ENCODE measurements at places on chromosomes 2 and 18.

- DNase-seq = no peak
Observed at GRCh38 chr18:54608028-54608642, 17.1 kb downstream of the DYNAP start.

DNA sequence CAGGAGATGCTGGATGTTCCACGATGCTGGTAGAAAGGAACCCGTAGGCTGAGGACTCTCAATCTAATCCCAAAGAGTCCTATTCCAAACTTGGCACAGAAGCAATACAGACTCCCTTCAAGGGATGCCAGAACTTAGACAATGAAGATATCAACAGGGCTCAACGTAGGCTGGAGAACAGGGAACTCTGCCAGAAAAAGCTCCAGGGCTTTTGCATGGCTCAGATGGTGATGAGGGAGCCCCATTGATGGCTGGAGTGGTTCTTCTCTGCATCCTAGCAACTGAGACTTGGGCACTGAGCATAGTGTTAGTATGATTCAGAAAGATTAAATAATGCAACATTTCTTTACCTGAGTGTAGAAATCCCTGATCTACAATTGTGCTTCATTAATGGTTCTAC, 117.2 kb upstream of the NCK2 start:
- DNase-seq = no peak

DNA sequence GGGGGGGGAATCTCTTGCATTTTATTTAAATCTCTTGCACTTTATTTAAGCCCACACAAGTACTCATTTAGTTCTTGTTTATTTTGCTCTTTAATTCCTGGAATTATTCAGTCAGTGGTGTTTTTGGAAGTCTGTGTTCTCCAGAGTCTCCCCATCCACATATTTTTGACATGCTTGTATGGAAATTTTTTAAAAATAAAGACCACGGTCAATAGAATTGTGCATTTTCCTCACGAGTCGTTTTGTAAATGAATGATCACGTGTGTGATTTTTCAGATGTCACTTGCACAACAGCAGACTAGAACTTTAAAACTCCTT, 824 bp downstream of the CD302 start:
- no peak for DNase-seq

DNA sequence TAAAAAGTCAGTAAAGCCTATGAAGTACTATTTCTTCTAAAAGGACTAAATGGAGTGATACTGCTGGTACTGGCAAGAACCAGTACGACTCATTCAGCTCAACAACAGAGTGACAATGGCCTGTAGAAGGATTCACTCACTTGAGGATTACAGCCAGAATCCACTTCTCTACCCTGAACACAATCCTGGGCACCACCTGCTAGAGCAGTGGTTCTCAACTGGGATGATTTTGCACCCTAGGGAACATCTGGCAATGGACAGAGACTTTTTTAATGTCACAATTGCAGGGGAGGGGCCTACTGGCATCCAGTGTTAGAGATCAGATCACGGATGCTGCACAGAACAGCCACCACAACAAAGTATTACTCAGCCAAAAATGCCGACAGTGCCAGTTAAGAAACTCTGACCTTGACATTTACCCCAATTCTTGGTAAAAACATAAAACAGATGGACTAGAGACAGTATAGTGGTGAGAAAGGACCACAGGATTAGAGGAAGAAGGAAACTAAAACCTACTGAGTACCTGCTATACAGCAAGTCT, 5.0 kb downstream of the SPIRE1 start:
- DNase-seq = no peak

Measured in SK-N-DZ (cell line).